ENCODE measurements at places on chromosomes 1 and 21. TPM values are rescaled to one million over a fixed set of nuclear protein-coding genes. Genes with fewer than 3 reads are reported as not detected.

The LAPTM5 gene
- total RNA-seq: 130 TPM

The SLC9C2 gene
- not detected for total RNA-seq

DNA sequence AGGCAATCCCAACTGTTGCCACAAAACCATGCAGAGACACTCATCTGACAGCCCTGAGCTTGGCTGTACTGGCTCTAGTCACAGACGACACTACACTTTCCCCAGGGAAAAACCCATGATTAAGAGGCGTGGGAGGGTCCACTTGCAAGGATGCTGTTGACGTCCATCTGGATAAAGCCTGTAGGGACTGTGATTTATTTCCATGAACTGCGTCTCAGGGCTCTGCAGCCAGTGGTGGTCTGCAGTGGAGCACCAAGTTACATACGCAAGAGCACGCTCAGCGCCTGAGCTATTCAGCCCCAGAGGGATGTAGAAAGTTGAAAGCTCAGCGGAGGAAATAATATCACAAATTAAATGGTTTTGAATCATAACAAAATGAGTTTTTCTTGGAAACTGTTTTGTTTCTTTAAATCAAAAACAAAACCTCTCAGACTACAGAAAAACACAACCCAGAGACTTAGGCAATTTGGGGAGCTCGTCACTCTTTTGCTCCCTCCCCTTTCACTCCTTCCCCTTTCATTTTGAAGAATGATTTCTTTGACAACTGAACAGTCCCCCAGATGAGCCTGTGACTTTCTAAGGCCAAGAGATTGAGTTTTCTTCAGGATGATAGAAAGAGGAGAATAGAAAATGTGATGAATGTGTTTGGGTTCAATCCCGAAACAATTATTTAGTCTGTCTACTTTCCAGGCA lies 71.2 kb downstream of the NGF start:
- no peak for DNase-seq

DNA sequence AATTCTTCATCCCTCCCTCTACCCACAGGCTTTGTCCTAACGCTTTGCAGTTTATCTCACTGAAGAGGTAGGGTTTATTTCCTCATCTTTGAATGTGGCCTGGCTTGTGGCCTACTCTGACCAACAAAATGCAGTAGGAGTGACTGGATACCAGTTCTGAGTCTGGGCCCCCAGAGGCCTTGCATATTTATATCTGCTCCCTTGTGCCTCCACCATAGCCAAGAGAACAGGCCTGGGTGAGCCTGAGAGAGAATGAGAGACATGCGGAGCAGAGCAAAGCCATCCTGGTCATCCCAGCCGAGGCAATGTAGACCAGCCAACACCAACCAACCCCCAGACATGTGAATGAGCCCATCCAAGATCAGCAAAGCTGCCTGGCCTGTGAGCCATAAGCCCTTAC lies 30.3 kb downstream of the SMIM12 start:
- DNase-seq: no peak

- no peak for DNase-seq
Measured at GRCh38 chr1:54229281-54229891, 29.4 kb downstream of the MRPL37 start.

DNA sequence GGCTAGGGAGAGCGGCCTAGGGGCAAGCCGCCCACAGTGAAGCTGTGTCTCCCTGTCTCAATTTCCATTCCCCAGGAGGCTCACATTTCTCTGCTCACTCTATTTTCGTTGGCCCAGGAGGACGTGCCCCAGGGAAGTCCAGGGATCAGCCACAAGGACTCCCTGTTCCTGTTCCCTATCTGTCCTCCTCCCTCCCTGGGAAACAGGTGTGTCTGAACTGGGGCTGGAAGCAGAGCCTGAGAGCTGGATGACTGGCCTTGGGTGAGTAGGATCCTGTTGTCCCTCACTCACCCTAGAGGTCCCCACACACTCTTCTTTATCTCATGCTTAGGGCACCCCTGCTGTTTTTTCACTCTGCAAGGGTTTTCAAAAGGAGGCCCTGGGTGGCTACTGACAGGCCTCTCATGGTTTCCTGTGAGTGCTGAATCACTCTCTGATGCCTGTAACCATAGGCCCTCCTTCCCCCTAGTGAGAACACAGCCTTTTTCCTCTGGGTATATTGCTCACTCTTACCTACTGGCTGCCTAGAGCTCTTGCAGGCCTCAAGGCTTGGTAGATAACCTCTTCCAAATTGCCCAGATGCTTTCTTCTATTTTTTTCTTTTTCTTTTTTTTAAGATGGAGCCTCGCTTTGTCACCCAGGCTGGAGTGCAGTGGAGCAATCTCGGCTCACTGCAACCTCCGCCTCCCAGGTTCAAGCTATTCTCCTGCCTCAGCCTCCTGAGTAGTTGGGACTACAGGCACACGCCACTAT lies 3.3 kb upstream of the UTP11 start:
- no peak for DNase-seq

- peak; percentile 51 for DNase-seq
Measured at GRCh38 chr1:9413071-9413876, 120.6 kb downstream of the SPSB1 start.
